ENCODE measurements at places on chromosomes 5 and 9.

- DNase-seq = no peak
Measured at GRCh38 chr5:31116466-31117031, 76.9 kb upstream of the CDH6 start.

DNA sequence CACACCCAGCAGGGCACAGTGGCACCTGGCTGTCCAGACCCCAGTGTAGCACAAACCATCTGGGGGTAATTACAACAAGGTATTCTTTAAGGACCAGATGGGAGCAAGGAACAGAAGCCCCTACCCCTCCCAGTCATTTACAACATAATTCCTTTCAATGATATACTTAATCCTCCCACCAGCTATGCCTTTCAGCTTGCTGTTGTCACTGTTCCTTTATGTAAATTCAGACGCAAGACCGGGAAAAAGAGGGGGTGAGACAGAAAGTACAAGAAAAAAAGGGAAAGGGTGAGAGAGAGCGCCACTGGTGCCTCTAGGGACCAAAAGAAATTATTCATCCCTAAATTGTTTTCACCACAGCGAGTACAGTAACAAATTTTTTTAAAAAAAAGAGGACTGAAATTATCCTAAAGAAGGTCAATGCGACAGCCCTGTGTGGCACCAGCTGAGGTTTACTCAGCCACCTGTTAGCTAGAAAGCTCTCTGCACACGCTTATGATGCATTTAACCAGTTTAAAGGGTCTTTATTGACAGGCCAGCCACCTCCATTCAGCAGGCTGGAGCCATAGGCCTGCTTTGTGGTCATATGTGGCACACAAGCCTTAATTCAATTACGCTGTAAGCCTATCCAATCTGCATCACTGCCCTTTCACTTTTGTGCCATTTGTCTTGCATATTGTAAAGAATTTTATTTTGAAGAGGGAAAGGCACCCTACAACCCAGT is 210.2 kb upstream of the ISL1 start:
- no peak for DNase-seq

- no peak for DNase-seq
Measured at GRCh38 chr5:171845857-171846256, 60.2 kb downstream of the SMIM23 start.

DNA sequence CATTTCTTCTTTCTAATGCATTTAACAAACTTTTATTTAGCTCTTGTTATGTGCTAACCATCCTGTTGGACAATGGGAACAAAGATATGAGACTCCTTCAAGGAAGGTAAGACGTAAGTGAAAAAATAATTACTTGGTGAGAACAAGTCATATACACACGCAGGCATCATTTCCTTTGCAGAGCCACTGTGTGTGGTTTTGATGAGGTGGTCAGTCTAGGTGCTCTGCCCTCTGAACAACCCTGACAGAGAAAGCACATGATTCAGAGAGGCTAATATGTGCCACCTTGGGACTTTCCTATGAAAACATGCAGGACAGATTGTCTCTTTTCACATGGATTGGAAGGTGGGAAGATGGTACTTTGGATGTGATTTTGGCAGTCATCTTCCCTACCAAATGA is 1162.5 kb upstream of the DMAC1 start:
- no peak for DNase-seq
